IPS DF 19.7 (cell line): ENCODE measurements at places on chromosomes 11 and 22.

- no peak for DNase-seq
These were observed 50.0 kb downstream of the TTC28 start for GRCh38 chr22:28629420-28630176.

DNA sequence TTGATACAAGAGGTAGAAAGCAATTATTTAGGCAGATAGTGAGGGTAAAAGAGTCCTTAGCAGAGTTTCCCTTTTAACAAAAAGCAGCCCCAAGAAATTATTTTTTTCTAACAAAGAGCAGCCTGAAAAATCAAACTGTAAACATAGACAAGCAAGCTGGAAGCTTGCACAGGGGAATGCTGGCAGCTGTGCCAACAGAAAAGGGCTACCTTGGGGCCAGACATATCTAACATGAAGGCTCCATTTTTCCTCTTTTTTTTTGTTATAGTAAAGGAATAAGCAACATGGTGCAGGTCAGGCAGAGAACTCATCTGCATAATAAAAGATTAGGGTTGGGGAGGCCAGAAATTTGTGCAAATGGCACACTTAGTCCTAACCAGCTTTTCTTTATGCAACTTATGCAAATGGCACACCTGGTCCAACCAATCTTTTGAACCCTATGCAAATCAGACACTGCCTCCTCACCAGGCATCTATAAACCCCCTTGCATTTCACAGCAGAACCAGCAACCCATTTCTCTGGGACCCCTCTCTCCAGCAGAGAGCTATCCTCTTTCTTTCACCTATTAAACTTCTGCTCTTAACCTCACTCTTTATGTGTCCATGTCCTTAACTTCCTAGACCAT is 41.8 kb downstream of the PDGFD start:
- no peak for DNase-seq

- no peak for DNase-seq
These were observed 1097.6 kb downstream of the JRKL start for GRCh38 chr11:97487387-97487786.

- DNase-seq: no peak
These were observed 237.8 kb downstream of the TTC28 start for GRCh38 chr22:28441720-28442263.

- DNase-seq: no peak
These were observed 17.4 kb downstream of the SMCO4 start for GRCh38 chr11:93525601-93526345.

DNA sequence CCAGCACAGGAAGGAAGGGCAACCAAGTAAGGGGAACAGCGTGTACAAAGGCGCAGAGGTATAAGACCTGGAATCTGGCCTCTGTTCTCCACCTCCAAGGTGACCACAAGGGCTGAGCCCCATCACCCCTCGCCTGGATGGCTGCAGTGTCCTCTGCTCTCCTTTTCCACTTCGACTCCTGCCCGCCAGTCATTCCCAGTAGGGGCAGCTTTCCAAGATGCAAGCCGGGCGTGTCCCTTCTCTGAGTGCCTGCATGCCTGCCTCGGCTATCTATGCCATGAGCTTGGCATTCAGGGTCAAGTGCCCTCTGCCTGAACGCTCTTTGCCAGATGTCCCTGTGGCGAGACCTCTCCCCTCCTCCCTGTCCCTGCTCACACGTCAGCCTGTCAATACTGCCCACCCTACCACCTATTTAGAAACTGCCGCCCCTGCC is 17.0 kb downstream of the FADS3 start:
- no peak for DNase-seq

GRCh38 chr22:42895541-42895981 is 38.5 kb upstream of the ARFGAP3 start:
- DNase-seq: no peak

GRCh38 chr11:79436919-79437277 is 3.9 kb downstream of the TENM4 start:
- no peak for DNase-seq

- DNase-seq: no peak
These were observed 35.4 kb downstream of the NFAM1 start for GRCh38 chr22:42396621-42397331.

- DNase-seq: no peak
These were observed 5.4 kb downstream of the SCARF2 start for GRCh38 chr22:20432244-20432686.

DNA sequence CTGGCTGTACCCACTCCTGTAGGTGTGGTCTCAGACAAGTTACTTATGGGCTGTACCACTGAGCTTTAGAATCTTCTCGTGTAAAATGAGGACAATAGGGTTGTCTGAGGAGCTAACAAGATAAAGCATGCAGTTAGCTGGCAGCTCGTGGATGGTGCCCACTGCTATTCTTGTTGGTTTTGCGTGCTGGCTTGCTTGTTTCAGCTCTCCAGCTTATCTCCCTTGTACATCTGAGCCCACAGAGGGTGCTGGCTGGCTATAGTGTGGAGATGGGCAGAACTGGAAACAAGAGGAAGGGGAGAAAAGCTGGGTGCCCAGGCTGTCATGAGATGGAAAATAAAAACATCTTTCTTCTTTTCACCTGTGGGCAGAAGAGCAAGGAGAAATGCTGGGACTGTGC is 46.5 kb upstream of the GALNT18 start:
- no peak for DNase-seq

GRCh38 chr22:39254789-39255298 is 10.1 kb upstream of the PDGFB start:
- no peak for DNase-seq

DNA sequence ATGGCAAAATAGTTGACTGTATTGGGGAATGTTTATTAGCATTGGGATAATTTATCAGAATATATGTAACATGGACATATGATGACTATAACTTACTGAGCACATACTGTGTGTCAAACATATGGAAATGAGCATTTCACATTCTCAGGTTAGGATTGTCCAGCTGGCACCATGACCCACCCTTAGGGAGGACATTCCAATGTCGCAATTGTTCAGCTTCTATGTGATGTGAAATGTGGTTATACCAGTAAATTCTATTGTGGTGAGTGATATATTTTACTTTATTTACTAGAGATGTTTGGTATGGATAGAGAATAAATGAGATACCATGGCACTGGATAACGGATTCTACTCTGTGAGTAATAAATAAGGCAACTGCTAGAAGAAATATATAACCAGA is 50.4 kb downstream of the OR4A47 start:
- no peak for DNase-seq

DNA sequence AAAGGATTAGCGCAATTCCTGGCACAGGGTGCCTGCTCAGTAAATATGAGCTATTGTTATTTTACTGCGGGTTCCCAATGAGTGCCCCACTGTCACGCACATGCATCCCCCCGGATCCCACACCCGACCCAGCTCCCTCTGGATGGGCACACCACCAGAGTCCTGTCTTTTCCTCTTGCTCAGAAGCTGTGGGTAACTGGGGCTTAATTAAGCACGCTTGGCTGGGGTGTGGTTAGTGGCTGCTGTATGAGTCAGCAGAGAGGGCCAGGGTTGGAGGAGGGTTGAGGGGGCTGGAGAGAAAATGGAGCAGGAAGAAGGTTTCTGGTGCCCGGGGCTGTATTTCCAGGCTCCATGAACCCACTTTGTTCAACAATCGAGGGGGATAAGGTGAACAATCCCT is 30.3 kb upstream of the NECTIN1 start:
- no peak for DNase-seq

DNA sequence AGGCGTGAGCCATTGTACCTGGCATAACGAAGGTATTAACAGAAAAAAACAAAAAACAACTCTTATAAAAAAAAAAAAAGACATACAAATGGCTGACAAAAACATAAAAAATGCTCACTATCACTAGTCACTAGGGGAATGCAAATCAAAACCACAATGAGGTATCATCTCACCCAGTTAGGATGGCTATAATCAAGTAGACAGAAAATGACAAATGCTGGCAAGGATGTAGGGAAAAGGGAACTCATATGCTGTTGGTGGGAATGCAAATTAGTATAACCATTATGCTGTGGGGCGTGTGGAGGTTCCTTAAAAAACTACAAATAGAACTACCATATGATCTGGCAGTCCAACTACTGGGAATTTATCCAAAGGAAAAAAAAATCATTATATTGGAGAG is 17.0 kb downstream of the THY1 start:
- DNase-seq: no peak

GRCh38 chr22:17087498-17088131 is 2.8 kb downstream of the IL17RA start:
- no peak for DNase-seq

DNA sequence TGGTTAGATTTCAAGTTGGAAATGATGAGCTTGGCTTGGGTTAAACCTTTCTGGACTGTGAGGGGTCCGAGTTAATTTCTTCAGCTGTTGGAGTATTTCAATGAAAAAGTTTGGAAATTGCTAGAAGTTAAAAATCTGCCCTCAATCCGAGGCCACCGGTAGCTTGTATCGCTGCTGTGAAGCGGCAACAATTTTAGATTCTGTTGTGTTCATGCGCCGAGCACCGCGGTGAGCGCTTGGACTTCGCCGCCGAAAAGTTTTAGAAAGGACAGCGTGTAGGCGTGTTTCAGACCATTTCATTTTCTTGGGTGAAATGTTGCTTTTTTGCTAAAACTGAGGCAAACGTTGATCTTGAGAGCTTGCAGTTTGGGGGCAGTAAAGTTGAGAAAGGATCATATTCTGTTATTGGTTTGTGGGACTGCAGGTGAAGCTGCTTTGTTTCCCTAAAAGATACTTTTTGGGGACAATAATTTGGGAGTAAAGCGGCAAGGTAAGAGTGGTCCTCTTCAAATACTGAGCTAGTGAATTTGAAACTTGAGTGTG is 928 bp downstream of the FBXO7 start:
- DNase-seq: no peak

DNA sequence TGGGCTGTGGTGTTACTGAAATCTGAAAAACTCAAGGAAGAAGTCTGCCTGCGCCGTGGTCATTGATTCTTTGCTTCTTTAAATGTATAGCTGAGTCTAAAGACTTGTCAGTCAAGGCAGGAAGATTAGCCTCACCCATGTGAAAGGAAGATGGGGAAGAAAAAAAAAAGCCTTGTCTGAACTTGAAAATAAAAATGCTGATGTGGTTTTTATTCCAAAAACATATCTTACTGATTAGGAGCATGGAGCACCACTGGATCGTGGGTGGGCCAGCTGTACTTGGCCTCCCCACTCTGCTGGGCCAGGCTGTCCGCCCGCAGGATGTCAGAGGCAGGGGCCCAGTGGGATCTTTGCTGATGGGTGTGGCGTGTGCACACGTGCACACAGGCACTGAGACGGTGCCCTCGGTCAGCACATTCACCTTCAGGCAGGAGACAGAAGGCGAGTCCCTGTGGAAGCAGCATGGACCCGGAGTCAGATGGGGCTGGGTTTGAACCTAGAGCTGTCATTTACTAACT is 111.9 kb downstream of the WNT7B start:
- no peak for DNase-seq

DNA sequence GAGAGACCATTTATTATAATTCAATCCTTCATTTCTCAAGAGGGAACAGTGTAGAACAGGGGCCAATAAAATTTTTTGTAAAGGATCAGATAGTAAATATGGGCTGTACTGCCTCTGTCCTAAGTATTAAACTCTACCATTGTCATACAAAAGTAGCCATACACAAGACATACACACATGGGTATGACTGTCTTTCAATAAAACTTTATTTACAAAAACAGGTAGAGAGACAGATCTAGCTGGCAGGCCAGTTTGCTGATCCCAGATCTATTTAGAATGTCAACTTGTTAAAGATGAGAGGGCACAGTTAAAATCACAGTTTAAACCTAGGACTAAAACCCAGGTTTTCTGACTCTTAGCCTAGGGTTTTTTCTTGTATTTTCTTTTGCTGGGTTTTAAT is 16.7 kb downstream of the TRAF6 start:
- no peak for DNase-seq

DNA sequence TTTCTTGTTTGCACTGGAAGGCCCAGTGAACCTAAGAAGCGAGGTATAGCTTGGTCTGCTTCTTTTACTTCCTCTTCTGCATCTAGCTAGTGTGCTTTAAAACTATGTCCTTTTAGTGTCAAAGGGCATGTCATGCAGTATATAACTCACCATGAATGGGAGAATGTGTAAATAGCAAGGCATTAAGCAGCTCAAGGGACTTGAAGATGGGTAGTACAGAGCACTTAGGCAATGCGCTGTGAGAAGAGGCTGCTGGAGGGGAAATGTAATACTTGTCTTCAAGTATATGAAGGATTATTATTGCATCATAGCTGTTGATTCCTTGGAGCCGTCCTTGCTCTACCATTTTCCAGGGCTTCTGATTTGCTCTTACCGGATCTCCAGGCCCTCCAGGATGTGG is 7.6 kb downstream of the MAML2 start:
- no peak for DNase-seq

- DNase-seq: no peak
These were observed 27.2 kb downstream of the SYN3 start for GRCh38 chr22:33030923-33031525.

- no peak for DNase-seq
These were observed 2.0 kb downstream of the CLCF1 start for GRCh38 chr11:67371189-67371910.

DNA sequence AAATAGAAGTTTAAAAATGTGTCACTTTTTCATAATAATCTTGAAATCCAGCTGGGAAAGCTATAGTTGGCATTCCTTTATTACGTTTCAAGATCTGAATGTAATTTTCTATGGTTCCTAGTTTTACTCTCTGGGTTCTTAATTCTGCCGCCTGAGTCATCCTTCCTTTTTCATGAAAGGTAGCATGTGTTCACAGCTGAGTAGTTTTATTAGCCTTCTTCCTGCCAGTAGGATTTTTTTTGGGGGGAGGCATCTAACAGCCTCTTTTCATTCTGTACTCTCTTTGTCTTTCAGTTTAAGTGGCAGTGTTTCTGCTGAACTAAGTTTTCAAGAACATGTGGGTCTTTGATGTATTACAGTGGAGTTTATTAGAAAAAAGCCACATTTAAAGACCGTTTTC is 36.5 kb downstream of the OR2AG2 start:
- DNase-seq: no peak

- no peak for DNase-seq
These were observed 373.1 kb downstream of the ETS1 start for GRCh38 chr11:128214263-128214662.

DNA sequence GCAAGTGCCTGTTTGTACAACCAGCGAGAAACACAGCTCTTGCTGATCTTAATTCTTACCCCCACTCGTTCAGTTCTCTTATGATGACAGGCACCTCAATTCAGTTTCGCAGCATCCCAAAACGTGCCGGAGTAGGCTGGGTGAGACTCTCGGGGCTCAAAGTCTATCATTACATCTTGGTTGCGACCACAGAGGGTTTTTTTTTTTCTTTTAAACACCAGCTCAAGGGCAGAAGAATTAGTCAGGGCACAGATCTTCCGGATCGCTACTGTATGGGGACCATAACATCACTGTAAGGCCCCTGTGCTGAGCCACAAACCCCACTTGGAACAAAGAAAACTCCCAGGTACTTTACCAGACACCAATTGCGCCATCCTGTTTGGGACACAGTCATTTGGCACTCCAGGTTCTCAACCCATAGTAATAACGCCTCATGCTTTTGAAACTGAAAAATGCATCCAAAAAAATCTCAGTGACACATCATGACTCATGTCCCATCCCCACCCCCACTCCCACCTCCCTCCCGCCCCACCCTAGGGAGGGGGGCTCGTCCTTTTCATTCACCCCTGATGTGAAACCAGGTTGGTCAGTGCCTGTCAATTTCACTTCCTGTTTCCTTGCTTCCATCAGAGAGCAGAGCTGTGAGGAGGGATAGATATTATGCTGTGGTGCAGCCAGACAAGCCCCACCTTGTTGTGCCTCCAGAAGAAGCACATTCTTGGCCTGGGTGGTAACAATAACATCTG is 41.0 kb upstream of the CD5 start:
- DNase-seq: no peak
